Esophagus muscularis mucosa (tissue), 4 donors: ENCODE measurements at places on chromosomes 13 and 19. TPM values are rescaled to one million over a fixed set of nuclear protein-coding genes. Genes with fewer than 3 reads are reported as not detected.

- DNase-seq = no peak
Measured at GRCh38 chr13:49248622-49249002, 887 bp downstream of the CDADC1 start.

DNA sequence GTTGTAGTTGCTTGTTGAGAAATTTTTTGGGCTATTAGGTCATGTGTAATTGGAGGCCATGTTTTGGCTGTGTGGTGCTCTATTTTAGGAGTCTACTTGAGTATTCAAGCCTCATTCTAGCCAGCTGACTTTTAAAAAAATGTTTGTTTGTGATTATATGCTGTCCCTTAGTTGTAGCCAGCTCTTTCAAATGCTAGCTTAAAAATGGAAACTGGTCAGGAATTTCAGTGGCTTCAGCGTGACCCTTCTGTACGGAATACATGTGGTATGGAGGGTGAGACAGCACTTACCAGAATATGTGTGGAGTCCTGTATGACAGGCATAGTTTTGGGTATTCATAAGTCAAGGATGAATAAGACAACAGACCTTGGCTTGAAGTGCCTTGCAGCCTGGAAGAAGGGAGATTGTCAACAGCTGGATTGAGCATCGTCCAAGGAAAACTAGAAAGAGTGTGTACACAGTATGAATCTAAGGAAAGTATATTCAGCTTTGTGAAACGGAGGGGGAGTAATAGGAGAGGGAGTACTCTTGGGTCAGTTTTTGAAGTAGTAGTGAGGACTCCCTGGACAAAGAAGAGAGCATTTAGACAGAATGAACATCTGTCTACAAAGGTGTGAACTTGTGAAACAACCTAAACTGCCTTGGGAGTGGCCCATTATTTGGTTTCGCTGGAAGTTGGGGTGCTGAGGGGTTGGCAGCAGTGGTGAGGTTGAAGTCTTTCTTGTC lies 20.0 kb upstream of the WTIP start:
- no peak for DNase-seq

TPTE2 gene
- not detected for total RNA-seq

DNA sequence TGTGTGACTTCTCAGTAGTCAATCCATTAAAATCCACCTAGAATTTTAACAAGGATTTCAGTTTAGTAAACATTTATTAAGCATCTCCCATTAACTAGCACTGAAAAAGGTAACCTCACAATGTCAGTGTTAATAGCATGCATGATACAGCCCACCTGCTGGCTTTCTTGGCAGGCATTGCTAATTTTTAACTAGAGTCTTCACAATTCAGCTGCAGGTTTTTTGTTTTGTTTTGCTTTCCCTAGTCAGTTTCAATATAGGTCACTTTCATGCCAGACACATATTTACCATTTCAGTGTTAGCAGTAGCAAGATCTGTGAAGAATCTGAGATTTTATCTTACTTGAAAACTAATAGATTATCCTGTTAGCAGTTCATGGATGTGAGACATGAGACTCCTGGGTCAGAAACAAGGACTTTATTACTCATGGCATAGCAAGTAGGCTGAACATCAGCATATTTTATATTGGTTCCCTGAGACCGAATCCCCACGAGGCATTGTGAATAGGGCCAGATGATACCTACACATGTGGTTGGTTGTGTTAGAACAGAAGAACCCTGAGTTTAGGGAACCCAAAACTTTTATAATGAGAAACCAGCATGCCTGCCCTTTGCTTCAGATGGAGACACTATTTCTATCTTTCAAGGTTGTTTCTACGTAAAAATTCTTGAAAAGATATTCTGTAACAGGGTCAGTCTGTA lies 198.0 kb upstream of the HTR2A start:
- no peak for DNase-seq

GRCh38 chr19:47021536-47022139 lies 2.0 kb downstream of the NPAS1 start:
- DNase-seq = no peak

DNA sequence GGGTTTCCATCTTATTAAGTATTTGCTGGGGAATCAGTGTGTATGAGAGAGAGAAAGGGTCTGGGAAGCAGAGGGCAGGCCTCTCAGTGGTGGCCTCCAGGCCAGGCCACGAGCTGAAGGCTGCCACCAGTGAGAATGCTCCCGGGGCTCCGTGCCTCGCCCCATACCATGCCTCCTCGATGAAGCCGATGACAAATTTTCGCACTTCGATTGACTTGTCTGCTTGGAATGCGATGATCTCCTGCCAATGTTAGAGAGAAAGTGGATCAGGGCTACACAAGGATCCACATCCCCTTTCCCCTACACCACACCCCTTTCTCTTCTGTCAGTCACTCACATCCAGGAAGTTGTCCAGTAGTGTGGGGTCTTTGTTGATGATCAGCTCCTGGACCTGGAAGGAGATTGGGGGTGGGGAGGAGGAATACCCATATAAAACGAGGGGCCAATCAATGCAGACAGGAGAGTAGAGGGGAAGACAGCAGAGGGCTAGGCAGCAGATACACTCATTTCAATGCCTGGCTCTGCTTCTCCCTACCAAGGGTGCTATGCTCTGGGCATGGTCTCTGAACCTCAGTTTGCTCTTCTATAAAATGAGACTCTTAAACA lies 10.7 kb downstream of the SYMPK start:
- DNase-seq = no peak

- DNase-seq = no peak
Measured at GRCh38 chr13:37995092-37995491, 125.5 kb upstream of the TRPC4 start.

DNA sequence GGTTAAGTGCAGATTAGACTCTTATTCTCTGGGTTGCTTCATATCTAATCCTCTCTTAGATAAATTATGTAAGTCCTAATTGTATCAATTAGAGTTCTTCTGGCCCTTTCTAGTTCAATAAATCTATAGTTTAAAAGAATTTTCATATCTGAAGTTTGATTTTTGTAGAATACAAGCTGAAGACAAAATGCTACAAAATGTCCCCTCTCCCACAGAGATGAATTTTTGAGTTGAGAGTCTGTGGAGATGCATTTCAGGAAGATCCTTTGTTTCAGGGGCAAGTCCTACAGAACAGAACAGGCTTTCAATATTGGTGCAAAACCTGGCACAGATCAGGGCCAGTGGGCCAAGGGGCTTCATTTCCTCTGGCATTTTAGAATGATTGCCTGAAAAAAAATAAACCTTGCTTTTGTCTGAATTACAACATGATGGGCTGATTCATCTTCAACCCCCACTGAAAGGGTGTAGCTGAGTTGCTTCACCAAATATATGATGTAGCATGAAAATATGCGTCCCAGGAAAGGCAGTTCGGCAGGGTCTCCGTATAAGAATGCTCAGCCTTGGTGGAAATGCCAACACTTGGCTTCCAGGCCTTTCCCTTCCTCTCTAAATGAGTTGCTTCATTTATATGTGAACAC lies 6.4 kb upstream of the IPO5 start:
- DNase-seq = no peak

DNA sequence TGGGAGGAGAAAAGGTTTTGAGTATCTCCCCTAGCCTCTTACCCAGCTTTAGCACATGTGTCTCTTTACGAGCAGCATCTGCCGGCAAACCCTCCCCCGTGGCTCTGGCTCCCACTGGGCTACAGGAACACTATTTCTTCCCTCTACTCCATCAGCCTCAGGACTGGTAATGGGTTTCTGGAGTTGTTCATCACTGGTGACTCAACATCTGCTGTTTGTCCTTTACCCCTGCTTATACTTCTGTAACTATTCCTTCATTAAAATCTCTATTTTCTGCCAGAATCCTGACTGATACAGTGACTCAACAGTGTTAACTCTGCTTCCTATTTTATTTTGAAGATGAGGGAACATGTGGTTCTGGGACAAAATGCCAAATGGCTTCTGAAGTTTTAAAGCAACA lies 437.3 kb upstream of the HTR2A start:
- no peak for DNase-seq

- DNase-seq = no peak
Measured at GRCh38 chr19:33333642-33334041, 31.3 kb upstream of the CEBPA start.

NLRP9 gene
- total RNA-seq = not detected

DNA sequence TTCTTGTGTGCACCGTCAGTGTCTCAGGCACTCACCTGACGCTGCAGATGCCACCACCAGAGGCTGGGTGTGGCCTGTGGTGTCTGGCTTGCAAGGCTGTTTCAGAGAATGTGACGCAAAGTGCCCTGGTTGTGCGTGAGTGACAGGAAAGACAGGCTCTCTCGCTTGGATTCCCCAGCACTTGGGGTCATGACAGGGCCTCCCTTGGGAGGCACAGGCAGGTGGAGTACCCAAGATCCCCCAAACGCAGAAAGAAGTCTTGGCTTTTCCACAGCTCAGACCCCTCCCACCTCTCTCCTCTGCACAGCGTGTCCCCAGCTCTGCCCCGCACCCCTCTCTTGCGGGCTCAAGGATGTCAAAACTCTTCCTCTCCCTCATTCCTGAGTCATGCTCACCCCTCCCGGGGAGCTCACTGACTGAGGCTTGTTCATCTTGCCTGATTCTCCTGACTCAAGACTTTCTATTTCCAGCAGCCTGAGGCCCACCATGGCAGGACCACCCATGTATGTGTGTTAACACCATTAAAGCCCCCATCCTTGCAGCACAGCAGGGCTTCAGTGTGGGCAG lies 21.0 kb downstream of the DHX34 start:
- no peak for DNase-seq
